ENCODE measurements at places on chromosomes 6 and 20.

DNA sequence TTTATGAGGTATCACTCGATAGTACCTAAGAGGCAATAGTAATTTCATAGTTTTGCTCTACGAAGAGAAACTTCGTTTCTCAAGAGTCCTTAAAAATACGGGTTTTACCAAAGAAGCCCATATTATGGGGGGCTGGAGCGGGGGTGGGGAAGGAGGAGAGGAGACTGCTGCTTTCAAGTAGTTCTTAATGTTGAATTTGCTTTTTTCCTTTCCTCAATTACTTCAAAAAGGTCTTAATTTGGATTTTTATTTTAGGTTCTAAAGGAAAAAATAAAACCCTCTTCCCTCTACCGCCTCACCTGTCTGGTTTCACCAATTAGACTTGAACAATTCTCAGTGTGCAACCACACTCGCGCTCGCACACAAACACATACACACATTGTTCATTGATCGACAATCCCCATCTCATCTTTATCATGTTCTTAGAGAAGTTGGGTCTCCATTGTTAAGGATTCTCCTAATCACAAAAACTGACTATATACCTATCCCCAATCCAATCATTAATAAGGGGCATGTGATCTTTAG, 97.2 kb downstream of the HFE start:
- DNase-seq: no peak

- no peak for DNase-seq
Observed at GRCh38 chr6:82906489-82906888, 159.2 kb downstream of the UBE3D start.

- DNase-seq: no peak
Observed at GRCh38 chr20:59824711-59825562, 108.5 kb downstream of the SYCP2 start.

DNA sequence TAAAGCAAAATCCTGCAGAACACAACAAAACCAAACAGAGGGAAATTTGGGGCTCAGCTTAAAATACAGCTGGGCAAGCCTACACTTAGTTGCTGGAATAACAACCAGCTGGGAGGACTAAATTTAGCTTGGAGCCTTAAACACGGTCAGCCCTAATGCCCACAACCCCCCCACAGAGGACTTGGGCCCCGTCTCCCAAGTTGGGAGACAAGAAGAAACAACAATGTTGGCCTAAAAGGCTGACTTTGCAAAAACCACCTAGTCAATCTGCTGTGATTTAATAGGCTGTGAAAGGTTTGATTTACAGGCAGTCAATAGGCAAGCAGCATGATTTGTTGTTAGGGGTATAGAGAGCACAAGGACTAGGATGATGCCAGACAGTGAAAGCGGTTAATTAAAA, 40.3 kb upstream of the ARMC2 start:
- no peak for DNase-seq

DNA sequence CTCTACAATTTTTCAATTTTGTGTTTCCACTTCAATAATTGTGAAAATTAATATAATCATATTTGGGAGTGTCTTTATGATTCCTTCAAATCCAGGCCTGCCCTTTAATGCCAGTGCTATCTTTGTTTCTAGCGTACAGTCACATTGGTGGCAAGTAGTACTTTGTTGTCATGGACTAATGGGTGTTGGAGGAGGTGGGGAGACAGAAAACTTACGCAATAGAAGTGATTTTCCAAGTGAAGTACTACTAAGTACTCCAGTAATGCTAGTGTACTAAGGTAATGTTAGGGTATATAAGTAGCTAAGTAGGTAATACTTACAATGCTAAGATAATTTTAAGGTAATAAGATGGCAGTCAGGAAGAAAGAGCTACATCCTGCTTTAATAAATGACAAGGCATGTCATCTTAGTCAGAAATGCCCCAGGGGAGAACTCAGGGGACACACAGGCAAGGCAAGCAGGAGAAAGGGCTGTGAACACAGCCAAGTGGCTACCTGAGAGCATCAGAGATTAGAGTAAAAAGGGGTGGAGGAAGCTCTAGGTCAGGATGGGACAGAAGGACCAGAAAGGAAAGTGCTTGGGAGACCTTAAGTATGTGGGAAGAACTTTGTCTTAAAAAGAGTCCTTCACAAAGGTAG, 217.2 kb upstream of the PRDM1 start:
- DNase-seq: no peak

DNA sequence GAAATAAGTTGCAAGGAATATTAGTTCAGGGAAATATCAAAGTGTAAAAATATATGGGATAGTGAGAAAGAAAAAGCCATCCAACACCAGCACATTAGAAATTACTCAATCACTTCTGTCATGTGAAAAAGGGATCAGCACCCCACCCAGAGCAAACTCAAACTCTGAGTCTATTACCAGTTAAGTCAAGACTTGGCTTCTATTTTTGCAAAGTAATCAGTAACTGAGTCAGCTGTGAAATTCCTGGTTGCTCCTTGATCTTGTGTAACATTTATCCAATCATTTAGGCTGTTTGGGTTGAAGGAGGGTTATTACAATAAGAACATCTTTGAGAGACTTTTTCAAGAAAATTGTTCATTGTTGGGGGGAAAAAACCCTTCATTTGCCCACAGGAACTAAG, 51.2 kb downstream of the SLC22A23 start:
- no peak for DNase-seq

DNA sequence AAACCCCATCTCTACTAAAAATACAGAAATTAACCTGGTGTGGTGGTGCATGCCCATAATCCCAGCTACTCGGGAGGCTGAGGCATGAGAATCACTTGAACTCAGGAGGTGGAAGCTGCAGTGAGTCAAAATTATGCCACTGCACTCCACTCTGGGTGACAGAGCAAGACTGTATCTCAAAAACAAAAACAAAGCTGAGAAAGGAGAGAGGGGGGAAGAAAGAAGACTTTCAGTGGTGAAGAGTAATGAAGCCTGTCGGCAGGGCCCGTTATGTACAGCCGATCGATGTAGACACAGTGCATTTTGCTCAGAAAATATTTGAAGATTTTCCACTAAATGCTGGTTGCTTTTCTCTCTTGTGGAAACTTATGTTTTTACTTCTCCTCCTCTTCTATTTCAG, 13.8 kb downstream of the VAPB start:
- DNase-seq: no peak

DNA sequence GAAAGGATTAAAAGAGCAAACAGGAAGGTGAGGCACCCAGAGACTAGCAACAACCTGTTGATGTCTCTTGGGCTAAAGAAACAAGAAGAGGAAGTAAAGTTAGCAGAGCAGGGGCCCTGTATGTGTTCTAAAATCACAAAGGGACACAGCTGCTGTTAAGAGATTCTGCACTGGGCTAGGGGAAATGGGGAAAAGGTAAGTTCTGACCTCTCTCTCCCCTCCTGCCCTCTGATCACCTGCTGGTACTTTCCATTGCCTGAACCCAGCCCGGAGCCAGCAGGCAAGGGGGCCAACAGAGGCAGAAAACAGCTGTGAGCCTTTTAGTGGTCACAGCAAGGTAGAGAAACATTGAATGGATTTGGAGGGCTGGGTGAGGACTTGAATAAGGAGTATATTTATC, 13.5 kb upstream of the CNR1 start:
- DNase-seq: no peak

DNA sequence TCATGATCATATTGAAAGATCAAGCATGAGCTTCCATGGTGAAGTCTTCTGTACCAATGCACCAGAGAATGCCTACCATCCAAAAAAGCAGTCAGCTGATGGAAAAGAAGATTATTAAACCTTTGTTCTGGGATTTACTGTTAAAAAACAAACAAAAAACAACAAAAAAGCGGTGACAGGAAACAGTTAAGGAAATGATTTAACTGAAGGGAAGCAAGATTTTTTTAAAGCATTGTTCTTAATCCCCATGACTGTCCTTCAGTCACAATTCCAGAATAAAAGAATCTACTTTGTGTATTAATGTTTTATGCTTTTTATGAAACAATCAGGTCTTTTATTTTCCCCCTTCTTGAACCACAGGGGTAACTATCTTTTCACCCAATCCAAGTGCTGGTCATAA, 23.9 kb downstream of the FAM162B start:
- no peak for DNase-seq

DNA sequence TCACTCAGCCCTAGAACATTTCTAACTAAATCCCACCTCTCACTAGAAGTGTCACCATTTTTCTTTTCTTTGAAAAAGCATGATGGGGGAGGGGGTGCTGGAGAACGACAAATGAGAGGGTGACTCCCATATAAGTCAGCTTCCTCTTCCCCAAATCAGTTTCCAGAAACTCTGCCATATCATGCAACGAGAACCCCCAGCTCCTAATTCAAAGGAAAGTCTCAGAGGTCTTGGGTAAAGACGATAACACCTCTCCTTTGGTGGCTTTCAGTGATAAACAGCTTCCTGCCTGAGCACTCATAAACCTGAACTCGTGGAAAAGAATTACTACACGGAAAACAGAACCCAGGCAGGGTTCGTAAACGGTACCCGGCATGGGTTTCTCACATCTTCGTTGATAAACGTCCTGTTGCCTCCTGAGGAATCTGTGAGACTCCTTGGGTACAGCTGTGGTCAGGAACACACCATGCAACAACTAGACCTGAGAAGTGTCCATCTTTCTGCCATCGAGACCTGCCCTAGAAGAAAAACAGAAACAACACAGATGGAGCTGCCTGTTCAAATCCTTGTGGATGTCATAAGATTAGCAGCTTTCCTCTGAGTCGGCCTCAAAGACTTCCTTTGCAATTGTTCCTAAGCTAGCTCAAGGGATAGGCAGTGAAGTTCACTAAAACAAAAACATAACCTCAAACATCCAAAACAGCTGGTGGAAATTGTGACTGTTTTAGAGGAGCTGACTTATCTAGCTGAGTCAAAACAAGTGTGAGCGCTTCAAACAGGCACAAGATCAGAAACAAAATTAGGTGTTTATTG, 185.8 kb upstream of the PRDM1 start:
- DNase-seq: peak; percentile 58

- DNase-seq: no peak
Observed at GRCh38 chr20:6599876-6600735, 167.4 kb upstream of the BMP2 start.

GRCh38 chr6:37809197-37809543, 10.4 kb upstream of the ZFAND3 start:
- DNase-seq: no peak

DNA sequence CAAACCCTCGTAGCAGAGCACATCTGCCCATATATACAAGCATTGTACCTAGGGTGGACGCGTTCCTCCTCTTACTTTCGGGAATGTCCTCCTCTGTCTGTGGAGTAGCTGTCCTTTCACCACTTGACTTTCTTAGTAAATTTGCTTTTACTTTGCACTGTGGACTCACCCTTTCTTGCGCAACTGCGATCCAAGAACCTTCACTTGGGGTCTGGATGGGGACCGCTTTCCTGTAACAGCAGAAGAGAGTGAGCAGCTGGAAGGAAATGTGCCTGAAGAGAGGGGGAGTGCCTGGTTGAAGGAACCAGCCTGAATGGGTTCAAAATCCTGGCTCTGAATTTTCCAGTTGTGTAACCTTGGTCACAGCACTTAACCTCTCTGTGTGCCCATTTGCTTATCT, 40.1 kb upstream of the PMEPA1 start:
- no peak for DNase-seq

DNA sequence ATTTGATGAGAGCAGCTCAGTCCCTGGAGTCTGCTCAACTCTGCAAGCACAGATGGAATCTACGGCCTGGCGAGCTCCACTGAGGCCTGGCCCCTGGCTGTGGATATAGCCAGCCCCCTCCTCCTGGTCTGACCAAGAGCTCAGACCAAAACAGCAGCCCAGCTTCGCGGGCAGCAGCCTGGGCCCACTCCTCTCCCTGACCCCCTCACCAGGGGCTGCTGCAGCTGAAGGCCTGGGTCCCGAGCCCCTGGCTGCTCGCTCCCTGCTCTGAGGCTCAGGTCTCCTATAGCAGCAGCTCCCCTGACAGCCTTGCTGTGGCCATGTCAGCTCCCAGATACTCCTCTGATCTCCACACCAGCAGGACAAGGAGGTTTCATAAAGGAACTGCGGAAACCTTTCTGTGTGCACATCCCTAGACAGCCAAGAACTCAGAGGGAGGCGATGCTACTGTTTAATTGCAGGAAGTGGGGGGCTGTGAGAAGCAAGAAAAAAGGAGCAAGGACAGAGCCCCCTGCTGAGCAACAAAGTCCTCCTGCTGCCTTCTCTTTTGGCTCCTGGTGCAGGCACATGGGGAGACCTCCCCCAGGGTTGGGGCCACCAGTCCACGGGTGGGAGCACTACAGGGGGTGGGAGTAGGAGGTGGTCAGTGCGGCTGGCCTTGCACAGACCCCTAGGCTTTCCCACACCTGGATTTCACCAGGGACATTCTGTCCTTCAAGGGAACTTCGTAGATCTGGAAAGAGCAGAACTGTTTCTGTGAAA, 38.7 kb upstream of the CST5 start:
- no peak for DNase-seq

DNA sequence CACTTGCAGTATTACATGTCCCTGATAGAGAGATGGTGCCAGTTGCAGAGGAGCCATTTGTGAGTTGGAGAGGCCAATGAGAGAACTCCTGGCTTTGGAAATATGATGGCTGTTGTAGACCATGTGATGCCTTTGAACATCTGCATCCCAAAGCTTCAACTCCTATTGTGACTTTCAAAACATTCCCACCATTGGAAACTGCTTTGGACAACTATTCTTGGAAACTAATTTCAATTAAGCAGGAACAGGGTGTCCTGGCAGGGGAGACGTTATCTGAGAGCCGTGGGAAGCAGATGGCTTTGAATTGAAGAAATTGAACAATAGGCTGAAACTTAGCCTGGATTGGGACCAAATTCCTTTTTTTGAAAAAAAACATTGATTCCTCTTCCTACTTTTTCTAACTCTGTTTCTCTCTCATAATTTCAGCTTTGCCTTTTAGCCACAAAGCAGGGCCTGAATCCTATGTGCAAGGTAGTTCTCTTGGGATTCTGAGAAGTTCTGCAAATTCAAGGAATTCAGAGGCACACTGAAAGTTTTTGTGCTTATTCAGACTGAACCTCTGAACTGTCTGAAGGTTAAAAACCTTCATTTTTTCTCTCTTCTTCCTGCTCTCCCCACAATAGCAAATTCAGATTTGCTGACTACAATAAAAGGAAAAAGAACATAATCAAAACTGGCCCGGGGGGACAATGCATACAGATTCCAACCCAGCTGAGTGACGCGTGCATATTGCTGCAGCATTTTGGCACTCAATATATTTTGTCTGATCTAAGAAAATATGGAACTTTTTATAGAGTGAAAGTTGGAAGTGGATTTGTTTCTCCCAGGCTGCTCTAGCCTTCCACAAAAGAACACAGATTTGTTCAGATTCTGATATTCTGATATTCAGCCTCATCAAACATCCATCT, 720.4 kb upstream of the CHD6 start:
- no peak for DNase-seq

- DNase-seq: no peak
Observed at GRCh38 chr6:38209371-38210260, 390.1 kb downstream of the ZFAND3 start.

GRCh38 chr6:40888456-40888990, 150.5 kb downstream of the UNC5CL start:
- no peak for DNase-seq

GRCh38 chr20:32980131-32980941, 23.9 kb downstream of the SUN5 start:
- DNase-seq: no peak

GRCh38 chr6:49551866-49552129, 1.3 kb downstream of the C6orf141 start:
- no peak for DNase-seq

GRCh38 chr20:41664584-41664983, 46.4 kb upstream of the CHD6 start:
- DNase-seq: no peak
